Stimulated activated CD4-positive, alpha-beta T cell treated with anti-CD3 and anti-CD28 coated beads, Interleukin-2, amount 100 ng/mL, for 4 hours (primary cell): ENCODE measurements at places on chromosomes 3 and 15.

GRCh38 chr15:58777107-58777506 lies 6.0 kb downstream of the MINDY2 start:
- no peak for DNase-seq

DNA sequence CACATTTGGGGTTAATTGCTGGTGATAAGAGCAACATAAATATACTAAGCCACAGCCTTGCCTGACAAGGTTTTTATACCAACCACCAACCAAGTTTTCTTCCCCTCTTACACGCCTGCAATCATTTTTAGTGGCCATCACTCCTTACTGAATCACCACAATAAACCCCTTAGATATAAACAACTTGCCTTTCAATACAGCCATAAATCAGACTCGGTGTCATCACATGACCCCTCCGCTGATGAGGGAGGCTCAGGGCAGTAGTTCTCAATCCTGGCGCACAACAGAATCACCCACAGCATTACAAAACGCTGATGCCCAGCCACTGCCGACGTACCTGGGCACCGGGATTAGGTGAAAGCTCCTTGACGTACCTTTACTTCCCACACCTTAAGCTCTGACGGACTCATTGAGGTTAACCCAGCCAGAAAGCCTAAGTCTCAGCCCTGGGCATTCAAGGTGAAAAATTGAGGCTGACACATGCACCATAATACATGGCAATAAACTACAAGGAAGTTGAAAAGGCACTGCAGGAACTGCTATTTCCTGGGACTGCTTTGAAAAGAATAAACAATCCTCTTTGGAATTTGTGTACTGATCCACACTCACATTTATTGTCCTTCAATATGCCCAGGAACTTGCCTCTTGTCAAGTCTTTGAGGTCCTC lies 17.1 kb downstream of the ADCY5 start:
- DNase-seq: no peak

GRCh38 chr15:56207092-56207491 lies 36.6 kb downstream of the RFX7 start:
- DNase-seq: no peak

GRCh38 chr3:135033737-135034136 lies 238.7 kb downstream of the EPHB1 start:
- no peak for DNase-seq

GRCh38 chr3:25462495-25462894 lies 34.4 kb downstream of the RARB start:
- no peak for DNase-seq

- DNase-seq: no peak
Measured at GRCh38 chr3:141093397-141093796, 42.2 kb downstream of the SPSB4 start.

- no peak for DNase-seq
Measured at GRCh38 chr15:74334127-74334526, 33.3 kb downstream of the CYP11A1 start.

DNA sequence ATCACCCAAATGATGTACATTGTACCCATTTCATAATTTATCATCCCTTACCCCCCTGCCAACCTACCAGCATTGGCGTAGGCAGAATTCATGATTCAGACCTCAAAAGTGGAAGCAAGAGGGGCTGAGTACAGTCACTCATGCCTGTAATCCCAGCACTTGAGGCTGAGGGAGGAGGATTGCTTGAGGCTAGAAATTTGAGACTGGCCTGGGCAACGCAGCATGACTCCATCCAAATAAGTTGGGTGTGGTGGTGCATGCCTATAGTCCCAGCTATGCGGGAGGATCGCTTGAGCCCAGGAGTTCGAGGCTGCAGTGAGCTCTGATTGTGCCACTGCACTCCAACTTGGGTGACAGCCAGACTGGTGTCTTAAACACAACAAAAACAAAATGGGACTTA lies 10.4 kb downstream of the TTC14 start:
- no peak for DNase-seq

DNA sequence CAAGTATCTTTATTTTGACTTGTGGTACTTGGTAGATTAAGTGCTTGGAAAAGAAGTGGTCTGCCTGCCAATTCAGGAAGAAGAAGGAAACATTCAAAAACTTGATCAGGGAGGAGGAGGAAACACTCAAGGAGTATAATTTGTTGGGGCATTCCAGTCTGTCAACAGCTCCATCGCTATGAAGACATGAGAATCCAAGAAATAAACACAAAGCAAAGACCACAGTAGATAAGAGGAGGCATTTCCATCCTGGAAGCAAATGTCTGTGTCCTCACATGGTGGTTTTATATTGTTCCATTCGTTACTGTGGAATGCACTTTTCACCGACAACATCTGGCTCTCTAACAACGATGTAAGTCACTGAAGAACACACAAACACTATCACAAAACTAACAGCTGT lies 176.1 kb upstream of the FRMD4B start:
- DNase-seq: no peak

- DNase-seq: no peak
Measured at GRCh38 chr3:36381311-36381956, 1.1 kb downstream of the STAC start.

DNA sequence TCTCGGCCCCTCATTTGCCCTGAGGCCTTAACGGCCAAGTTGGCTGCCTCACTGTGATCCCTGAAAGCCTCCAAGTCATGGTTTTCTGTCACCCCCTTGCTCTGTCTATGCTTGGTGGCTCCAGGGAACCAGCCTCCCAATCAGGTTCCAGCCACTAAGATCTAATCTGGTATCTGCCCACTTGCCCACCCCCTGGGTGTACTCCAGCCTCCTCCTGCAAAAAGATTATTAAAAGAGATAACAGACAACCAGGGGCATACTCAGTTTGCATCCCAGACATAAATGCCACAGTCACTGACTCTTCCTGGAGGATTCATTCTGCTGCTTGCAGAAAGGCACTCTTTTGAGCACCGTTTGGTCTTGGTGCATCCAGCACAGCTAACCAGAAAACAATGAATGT lies 103.9 kb downstream of the NTRK3 start:
- no peak for DNase-seq

GRCh38 chr3:54223063-54223462 lies 100.7 kb downstream of the CACNA2D3 start:
- no peak for DNase-seq

GRCh38 chr3:154904328-154904727 lies 175.8 kb upstream of the MME start:
- no peak for DNase-seq

DNA sequence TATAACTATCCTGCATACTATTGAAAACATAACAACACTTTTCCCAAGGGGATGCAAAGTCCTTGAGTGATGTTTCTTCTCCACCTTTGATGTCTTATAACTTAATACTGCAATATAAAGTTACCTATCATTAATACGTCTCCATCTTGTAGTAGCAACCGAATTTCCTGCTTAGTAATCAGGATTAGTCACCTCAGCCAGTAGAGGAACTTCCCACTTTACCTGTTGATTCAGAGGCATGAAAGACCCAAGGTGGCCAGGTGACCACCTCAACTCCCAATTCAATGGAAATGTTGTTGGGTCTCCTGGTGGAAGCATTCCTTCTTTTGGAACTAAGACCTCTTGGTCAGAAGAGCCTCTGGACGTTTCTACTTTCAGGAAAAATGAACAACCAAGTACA lies 3.5 kb upstream of the TMCC1 start:
- DNase-seq: no peak

- no peak for DNase-seq
Measured at GRCh38 chr3:156957715-156958114, 131.6 kb downstream of the LEKR1 start.

DNA sequence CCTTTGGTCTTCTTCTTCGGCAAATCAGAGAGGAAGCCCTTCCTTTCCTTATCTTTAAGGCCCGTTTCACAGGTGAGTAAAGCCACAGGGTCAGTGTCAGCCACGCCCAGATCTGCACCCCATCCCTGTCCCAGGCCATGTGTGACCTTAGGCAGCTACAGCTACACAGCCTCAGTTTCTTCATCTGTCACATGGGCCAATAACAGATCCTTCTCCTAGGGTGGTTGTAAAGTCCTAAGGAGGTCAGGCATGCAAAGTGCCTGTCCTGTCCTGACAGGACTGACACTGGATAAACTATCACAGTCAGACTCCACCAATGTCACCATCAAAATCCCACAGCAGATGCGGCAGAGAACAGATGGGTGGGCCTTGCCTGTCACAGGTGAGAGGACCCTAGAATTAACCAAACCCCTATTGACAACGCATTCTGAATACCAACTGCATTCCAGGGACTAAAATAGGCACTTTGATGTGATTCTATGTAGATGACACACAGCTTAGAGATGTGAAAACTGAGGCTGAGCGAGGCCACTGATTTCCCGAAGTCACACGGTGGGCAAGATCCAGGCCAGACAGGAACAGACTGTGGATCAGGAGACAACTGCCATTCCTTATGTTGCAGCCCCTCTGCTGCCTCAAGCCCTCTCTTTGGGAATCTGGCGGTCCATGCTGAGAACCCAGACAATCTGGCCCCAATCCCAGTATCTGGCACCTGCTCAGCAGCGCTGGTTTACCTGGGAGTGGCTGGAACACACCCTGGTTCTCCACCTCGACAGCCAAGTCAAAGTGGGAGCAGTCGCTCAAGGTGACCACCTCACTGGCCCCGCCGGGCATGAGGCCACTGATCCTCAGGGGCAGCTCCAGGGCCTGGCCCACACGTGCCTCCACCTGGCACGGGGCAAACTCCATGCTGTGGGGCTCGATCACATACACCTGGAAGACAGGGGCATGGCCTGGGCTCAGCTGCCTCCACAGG lies 48.7 kb downstream of the NUP210 start:
- no peak for DNase-seq

GRCh38 chr15:41844814-41845213 lies 6.2 kb downstream of the PLA2G4B start:
- no peak for DNase-seq

DNA sequence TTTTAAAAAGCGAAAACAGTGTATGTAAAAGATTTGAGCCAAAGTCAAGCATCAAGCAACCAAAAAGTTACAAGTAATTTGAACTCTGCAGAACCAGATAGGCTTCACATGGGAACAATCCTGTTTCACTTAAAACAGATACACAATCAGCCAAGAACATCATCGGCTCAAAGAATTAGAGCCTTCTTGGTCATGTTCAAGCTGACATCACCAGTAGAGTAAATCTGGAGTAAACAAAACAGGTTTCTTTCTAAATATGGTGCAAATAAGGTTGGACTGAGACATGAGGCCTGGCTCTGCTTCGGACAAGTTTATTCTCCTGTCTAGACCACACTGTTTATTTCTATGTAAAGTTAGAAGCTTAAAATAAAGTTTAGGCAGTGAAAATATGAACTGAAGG lies 116.0 kb downstream of the GMNC start:
- DNase-seq: no peak

- no peak for DNase-seq
Measured at GRCh38 chr15:75022783-75023180, 608 bp upstream of the PPCDC start.

DNA sequence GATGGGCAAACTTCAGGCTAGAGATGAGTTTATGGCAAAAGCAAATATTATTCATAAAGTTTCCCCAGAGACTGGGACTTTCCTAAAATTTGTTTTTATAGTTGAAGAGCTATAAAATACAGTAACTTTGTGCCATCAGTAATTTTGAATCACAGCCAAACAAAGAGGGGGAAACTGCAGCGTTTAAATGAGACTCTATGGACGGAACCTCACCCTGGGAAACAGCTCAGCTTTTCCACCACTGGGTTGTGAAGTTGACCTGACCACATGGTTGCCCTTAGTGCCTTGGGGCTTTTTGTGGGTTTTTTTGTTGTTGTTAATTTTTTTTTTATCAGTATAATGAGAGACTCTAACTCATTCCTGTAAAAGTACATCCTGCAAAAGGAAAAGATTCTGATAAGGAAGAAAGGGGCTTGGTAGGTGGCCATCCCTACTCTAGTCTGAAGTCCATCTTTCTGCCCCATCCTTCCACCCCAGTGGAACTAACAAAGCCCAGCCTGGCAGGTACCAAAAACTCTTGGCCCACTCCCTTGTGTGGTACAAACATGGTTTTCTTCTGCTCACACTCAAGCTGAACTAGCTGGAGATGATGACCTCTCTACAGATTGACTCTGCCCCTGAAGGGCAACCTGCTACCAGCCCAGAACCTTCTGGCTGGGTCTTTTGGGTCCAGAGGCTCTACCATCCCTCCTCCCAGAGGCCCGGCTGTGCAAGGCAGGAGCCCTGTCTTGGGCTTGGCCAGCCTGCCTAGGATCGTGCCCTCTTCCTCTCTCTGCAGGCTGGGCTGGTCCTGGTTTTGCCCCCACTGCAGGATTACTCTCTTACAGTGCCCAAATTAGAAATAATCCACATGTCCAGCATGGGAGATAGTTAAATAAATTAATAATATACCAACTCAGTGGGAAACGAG lies 41.2 kb downstream of the RLBP1 start:
- DNase-seq: no peak

- no peak for DNase-seq
Measured at GRCh38 chr3:174619239-174619638, 239.9 kb upstream of the NAALADL2 start.

DNA sequence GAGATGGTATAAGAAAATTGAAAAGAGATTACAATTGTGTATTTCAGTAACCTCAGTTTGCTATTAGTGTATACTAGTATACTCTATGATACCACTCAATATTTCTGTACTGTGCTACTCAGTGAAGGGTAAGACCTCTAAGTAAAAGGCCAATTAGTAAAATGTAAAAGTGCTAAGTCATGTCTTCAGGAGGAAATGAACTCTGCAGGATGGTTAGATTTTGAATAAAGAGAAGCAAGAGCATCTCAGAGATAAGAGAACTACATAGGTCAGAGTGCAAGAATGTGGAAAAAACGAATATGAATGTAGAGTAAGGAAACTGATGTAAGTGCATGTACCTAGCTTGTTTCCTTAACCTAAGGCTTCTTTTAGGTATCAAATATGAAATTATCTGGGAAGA lies 796.6 kb upstream of the GBE1 start:
- DNase-seq: no peak

- no peak for DNase-seq
Measured at GRCh38 chr15:22827125-22827524, 11.3 kb upstream of the NIPA2 start.

DNA sequence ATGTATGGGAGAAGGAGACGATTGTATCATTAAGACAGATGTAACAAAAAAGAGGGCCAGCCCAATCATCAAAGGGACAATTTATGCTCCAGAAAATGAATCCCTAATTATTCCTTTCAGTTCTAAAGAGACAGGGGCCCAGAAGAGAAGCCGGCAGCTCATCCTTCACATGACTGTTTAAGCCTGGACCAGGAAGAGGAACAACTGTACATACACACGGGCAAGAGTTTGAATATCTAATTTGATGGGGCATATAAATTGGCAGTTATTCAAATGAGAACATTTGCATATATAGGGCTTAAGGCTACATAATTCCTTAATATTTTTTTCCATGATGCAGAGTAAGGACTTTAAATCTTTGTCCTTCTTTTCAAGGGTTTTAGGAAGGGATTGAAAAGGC lies 232.3 kb downstream of the TLE3 start:
- DNase-seq: no peak

- no peak for DNase-seq
Measured at GRCh38 chr15:63425426-63425985, 43.9 kb upstream of the CA12 start.

- no peak for DNase-seq
Measured at GRCh38 chr3:134622806-134623365, 27.9 kb downstream of the KY start.
